NT2/D1 (cell line): ENCODE measurements at places on chromosomes 5 and 9.

DNA sequence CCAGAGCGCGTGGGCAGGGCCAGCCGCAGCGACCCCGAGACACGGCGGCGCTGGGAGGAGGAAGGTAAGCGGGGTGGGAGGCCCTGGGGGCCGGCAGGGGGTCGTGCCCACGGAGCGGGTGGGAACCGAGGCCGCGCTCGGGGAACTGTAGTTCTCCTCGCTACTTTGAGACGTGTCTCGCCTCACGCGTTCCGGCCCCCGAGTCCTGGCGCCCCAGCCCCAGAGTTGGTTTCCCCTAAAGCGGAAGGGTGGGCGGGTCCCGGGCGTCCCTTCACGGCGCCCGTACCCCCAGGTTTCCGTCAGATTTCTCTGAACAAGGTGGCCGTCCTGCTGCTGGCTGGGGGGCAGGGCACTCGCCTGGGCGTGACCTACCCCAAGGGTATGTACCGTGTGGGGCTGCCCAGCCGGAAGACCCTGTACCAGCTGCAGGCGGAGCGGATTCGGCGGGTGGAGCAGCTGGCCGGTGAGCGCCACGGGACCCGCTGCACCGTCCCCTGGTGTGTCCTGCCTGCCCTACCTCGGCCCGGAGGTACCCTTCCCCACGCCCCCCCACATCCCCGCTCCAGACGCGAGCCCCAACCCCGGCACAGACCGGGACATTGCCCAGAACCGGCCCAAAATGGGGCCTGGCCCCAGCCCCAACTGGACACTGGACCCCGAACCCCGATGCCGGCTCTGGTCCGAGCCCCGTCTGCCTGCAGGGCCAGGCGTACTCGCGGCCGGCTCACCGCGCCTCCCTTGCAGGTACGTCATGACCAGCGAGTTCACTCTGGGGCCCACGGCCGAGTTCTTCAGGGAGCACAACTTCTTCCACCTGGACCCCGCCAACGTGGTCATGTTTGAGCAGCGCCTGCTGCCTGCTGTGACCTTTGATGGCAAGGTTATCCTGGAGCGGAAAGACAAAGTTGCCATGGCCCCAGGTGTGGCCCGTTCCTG, 709 bp downstream of the UAP1L1 start:
- no peak for DNase-seq

DNA sequence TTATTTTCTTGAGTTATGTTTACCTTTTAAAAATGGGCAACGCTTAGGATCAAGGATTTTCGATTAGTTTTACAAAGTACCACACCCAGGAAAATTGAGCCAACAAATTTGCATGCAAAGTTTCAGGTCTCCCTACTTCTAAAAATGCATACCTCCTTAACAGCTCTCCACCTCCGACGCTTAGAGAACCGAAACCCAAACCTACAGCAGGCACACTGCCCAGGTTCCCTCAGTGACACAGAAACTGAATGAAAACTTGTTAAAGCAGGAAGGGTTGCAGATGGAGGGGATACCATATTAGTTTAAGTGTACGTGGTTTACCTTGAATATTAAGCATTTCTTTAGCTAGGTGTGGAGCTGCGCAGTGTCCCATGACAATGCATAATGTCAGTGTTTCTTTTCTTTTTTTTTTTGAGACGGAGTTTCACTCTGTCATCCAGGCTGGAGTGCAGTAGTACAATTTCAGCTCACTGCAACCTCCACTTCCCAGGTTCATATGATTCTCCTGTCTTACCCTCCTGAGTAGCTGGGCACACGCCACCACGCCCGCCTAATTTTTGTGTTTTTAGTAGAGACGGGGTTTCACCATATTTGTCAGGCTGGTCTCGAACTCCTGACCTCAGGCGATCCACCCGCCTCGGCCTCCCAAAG, 1.6 kb upstream of the SUB1 start:
- no peak for DNase-seq

GRCh38 chr5:136455409-136455808, 90.1 kb upstream of the TRPC7 start:
- no peak for DNase-seq

DNA sequence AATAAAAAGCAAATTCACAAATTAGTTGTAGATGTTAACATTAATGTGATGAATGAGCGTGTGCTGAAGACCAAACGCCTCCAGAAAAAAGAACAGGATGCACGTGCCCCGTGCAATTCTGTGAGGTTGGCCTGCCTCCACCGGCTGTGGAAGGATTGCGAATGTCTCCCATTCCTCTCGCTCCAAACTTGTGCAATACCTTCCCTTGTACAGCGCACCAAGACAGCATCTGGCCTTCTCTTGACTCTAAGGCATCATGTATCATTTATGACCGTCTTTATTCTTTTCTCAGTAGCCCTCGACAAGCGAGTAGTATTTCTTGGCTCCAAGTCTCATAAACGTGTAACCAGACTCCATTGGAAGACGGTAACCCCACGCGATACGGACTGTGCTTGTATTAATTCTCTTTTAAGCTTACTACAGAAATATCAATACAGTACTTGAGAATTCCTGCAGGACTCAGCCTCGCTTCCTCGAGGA, 1.5 kb upstream of the TESK1 start:
- DNase-seq = no peak

DNA sequence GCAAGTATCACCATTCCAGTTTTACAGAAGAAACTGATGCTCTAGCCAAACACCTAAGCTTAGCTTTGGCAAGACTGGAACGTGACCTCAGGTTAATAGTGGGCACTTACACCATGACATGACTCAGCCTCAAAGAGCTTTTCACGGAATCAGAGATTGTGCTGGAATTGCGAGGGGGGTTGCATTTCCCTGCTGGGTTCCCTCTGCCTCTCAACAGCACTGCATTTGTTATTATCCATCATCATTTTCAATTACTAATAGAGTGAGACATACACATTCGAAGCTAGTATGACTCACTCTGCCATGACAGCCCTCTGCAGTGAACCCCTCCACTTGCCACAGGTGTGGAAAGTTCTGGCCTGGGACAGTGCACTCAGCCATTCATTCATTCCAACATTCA, 8.0 kb downstream of the SPOCK1 start:
- DNase-seq = no peak

DNA sequence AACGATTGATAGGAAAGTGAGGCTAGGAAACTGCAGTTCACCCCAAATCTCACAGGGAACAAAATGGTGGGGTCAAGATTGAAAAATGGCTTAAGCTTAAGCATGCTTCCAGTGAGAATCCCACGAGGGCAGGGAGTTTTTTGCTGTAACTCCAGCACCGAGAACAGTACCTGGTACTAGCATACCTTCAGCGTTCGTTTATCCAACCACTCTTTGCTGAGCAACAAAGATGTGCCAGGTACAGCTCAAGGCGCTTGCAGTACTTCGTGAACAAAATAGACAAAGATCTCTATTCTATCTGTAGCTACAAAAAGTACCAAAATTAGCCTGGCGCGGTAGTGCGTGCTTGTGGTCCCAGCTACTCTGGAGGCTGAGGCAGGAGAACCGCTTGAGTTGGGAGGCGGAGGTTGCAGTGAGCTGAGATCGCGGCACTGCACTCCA, 778 bp upstream of the PPP6C start:
- no peak for DNase-seq

GRCh38 chr9:98686961-98687855, 21.5 kb downstream of the GABBR2 start:
- no peak for DNase-seq

GRCh38 chr5:40484495-40484894, 195.2 kb upstream of the PTGER4 start:
- no peak for DNase-seq

- DNase-seq = no peak
These were observed 75.3 kb downstream of the MED27 start for GRCh38 chr9:132004323-132004722.

DNA sequence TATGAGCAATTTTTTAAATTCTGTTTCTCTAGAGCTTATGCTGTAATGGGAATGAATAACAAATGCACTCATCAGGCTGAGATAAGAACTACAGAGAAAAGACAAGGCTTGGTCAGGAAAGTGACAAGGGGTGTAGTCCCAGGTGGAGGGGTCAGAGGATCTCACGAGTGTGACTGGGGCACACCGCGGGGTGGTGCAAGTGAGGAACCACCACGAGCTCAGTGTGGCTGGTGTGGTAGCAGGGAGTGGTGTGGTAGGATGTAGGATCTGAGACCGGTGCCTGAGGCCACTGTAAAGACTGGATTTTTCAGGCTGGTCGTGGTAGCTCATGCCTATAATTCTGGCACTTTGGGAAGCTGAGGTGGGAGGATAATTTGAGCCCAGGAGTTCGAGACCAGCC, 9.0 kb downstream of the ANXA6 start:
- DNase-seq = no peak

GRCh38 chr9:95459851-95460517, 56.8 kb downstream of the PTCH1 start:
- no peak for DNase-seq

DNA sequence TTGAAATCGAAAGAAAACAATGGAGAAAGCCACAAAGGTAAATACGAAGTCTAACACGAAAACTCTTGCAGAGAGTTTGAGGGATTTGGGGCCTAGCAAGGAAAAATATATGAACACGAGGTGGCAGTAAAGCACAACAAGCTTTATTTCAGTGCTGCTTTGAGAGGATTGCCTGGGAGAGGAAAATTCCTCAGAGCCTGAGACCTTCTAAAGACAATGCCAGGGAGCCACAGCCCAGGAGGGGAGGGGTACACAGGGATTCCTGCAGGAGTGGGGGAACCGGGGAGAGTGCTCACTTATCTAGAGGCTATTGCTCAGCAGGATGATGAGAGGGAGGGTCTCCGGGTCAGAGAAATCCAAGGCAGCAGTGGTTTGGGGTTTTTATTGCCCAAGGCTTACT, 134.9 kb upstream of the ADCY2 start:
- DNase-seq = peak; percentile 90

- no peak for DNase-seq
These were observed 61.6 kb downstream of the ANXA1 start for GRCh38 chr9:73213300-73213699.

DNA sequence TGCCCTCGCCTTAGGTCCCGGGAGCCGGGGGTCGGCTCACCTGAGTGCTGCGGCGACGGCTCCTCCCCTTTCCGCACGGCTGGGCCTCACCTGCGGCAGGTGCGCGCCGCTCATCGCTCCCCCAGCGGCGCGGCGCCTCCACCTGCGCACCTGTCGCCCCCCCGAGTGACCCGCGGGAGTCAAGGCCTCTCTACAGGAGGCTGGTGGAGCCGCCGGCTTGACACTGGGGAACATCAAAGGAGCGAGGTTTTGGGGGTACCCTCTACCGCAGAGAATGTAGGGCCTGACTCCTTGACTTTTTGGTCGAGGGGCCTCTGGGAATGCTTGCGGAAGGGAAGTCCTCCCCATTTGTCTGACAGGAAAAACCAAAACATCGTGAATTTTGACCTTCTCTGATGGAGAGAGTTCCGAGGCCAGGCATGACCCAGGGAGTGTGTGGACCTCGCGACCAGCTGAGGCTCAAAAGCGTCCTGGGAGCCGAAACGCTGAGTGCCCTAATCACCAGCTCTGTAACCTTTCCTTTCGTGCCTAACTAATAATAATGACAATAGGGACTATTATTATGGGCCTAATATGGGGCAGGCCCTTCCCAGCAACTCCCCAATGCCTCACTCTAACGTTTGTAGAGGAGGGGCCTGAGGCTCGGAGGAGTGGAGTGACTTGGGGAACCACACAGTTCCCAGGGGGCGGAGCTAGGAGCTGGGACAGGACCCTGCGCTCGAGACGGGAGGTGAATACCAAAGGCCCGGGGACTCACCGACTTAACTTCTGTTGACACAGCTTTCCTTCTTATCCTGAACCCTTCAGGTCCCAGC, 714 bp upstream of the IER5L start:
- peak; percentile 92 for DNase-seq

DNA sequence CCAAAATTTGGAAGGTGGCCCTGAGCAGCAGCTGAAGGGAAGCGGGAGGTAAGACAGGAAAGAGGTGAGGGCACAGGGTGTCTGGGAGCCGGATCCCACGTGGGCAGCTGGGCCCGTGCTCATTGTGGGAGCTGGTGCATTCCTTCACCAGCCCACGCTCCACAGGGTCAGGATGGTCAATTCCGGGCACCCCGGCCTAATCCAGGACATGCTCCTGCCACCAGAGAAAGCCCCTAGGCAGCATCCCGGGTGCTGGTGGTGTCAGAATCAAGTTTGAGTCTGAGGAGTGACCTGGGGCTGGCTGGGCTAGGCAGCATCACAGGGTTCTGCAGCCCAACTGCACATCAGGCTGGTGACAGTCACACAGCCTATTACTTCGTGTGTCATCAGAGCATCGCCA, 7.1 kb upstream of the PDCD6 start:
- no peak for DNase-seq

DNA sequence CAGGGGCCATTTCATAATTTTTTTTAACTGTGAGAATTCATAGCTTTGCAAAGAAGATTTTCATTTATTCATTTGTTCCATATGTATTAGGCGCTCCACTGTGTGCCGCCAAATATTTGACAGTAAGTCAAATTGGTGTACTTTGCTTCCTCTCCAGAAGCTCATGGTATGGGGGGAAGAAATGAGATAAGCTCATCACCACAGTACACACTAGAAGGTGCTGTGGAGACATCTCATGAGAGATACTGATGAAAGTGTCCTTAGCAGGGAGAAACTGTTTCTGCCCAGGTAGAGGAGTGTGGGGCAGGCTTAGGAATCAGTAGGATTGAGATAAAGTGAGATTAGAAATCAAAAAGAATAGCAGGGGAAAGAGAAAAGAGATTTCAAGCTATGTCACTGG, 136.2 kb downstream of the CDH6 start:
- no peak for DNase-seq

GRCh38 chr9:36204906-36205547, 14.3 kb downstream of the CLTA start:
- no peak for DNase-seq
